Non-pigmented ciliary epithelial cell (primary cell): ENCODE measurements at places on chromosomes 7 and 10.
A peak's percentile ranks its signal among the peaks of the same experiment; 100 is the strongest.

GRCh38 chr7:66443946-66444345 lies 184.7 kb upstream of the KCTD7 start:
- no peak for DNase-seq

GRCh38 chr7:83824214-83824613 lies 175.3 kb upstream of the SEMA3E start:
- peak; percentile 8 for DNase-seq

DNA sequence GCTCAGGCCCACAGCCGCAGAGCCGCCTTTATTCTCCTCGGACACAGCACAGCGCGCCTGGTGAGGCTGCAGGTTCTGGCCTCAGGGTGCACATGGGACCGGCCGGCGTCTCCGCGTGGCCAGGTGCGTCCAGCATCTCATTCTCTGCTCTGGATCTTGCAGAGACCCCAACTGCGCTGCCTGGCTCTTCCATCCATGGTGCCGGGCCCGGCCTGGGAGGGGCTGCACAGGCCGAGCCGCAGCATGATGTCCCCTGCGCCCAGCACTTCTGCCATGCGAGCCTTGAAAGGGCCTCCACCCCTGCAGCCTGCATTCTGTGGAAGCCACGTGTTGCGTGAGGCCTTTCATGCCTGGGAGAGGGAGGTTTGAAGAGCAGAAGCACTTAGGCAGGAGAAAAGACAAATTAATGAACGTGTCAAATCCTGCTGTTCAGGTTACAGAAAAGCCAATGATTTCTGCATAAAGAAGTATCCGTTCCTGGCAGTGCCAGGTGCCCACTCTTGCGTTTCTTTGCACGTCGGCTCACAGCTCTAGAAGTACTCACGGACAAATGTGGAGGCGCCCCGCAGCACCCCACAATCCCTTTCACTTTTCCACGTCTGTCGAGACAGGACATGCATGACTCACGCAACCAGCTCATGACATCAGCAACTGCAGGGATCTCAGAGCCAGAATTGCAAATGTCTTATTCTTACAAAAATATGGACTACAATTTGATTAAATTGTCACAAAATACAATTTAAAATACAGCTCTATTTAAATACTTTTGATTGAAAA lies 571.4 kb downstream of the DNAJB6 start:
- DNase-seq = no peak

GRCh38 chr7:128788446-128789412 lies 3.0 kb upstream of the CCDC136 start:
- DNase-seq = no peak

DNA sequence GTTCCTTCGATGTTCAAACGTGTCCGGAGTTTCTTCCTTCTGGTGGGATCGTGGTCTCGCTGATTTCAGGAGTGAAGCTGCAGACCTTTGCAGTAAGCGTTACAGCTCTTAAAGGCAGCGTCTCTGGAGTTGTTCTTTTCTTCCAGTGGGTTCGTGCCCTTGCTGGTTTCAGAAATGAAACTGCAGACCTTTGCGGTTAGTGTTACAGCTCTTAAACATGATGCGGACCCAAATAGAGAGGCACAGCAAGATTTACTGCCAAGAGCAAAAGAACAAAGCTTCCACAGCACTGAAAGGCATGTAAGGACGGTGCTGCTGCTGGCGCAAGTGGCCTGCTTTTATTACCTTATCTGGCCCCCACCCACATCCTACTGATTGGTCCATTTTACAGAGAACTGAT lies 931.4 kb downstream of the IPMK start:
- DNase-seq = no peak

- no peak for DNase-seq
These were observed 13.1 kb downstream of the UMAD1 start for GRCh38 chr7:7653593-7654187.

GRCh38 chr7:101099969-101100781 lies 14.9 kb downstream of the TRIM56 start:
- DNase-seq = peak; percentile 98

DNA sequence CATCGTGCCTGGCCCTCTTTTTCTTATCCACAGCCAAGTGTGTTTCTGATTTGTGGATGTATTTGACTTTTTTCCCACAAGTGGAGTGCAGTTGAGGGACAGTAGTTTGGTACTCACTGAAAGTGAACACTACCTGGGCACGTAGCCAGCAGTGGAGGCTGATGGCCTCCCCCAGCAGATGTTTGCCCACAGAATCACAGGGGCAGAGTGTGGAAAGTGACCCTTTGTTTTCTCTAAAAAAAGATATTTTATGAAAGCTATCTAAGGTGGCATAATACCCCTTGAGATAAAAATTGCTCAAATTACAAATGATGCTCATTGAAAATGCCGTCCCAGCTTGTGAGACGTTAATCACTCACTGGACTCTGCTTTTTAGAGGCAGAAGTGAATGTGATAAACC lies 29.1 kb downstream of the WDR37 start:
- no peak for DNase-seq

DNA sequence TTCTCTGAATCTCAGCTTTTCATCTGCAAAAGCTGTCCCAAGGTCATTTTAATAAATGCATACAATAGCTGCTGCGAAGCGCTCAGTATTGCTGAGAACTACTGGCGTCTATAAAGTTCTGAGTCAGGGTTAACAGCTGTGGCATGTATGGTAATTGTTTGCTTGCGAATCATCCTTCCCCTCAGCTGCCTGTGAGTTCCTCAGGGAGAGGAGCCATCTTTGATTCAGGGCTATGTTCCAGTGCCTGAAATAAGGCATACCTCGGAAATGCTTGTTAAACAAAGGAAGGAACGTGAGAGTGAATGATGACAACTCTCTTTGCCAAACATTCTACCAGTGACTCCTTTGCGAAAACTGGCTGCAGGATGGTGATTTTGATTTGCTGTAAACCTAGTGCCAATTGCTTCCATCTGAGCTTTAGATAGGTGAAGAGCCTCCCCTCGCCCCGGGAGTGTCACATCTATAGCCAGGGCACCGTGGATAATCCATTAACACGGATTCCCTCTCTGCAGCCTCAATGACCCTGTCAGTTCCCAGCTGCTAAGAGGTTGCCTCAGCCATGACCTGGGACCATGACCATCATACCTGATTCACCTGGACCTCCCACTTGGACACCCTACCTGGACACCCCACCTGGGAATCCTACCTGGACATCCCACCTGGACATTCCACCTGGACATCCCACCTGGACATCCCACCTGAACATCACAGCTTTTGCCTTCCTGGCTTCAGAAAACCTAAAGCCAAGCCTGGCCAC lies 39.6 kb downstream of the GPRIN2 start:
- DNase-seq = peak; percentile 74

DNA sequence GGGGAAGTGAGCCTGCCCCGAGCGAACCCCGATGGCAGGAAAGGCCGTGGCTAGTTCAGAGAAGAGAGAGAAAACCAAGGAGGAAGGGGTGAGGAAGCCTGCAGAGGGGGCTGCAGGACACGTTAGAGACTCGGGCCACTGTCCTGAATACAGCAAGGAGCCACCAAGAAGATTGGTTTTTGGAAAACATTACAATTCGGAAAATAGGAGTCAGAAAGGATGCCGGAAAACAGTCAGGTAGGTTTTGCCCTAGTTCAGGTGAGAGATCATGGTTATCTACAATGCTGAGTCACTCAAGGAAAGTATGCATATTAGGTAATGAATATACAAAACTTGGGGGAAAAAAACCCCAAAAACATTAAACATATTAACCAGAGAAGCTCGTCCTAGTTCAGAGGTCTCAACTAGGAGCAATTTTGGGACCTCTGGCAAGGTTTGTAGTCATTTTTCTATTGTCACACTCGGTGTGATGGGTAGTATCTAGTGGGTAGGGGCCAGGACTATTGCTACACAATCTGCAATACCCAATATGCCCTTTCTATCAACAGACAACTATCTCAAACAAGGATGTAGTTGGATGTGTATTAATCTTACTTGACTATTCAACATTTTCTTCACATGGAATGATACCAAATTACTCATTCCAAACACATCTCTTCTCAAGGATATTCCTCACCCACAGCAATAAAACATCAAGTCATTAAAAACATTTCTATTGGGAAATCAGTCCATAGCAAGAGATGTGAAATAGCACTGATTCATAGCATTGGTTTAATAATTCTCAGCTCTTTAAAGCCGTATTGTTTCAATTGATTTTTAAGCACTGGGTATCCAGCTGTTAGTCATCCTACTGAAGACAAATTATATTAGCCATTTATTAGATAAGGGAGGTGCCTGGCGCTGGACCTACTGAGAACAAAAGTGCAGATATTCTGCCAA lies 74.4 kb upstream of the RSU1 start:
- peak; percentile 52 for DNase-seq

GRCh38 chr10:122498521-122498920 lies 37.2 kb downstream of the HTRA1 start:
- no peak for DNase-seq

- no peak for DNase-seq
These were observed 75.6 kb upstream of the TCERG1L start for GRCh38 chr10:131387018-131387529.

DNA sequence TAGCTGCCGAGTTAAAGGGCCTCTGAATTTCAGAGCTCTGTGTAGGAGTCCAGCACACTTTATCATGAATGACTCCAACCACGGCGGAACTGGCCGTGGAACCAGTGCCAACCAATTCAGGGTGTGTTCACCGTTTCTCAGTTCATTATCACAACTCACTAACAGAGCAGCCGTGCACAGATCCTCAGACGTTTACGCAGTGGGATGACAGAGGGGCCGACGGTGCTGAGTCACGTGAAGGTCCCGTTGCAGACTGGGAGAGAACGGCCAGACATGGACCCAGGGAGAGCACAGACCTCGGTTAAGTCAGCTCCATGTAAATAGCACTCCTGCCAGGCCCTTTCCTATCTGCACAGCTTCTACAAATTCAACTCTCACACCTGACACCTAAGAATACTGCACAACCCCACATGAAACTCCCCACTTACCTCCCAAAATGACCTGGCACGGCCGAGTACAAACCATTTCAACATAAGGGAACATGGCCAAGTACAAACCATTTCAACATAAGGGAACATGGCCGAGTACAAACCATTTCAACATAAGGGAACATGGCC lies 95.5 kb downstream of the DIP2C start:
- DNase-seq = no peak

DNA sequence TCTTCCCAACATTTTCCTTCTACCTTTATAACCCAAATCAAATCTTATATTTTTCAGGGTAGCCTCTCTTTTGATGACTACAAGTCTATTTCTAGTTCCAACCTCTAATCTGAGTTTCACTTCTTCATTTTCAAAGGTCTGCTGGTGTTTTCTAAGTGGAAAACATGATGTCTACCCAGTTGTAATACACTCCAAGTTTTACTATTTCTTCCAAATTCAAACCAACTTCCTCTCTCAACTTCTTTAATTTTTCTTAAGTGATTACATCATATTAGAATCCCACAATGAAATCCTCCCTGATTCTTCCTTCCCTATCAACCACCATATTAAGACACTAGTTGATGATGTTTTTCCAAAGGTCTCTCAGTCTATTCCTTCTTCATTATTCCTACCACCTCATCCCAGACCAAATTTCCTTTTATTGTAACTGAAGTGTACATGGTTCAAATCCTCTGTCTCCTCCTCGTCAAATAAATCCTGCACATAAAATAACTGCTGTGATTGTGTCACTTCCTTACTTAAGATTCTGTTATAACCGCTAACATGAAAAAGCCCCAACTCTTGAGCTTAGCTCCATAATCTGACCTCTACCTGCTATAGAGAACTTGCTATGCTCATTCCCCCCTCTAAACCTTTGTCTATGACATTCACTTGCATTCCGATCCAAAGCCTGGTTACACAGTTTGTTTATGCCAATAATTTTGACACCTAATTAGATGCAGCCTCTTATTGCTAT lies 12.7 kb downstream of the TAS2R38 start:
- no peak for DNase-seq

- no peak for DNase-seq
These were observed 167.1 kb downstream of the NEURL1 start for GRCh38 chr10:103660364-103661197.

DNA sequence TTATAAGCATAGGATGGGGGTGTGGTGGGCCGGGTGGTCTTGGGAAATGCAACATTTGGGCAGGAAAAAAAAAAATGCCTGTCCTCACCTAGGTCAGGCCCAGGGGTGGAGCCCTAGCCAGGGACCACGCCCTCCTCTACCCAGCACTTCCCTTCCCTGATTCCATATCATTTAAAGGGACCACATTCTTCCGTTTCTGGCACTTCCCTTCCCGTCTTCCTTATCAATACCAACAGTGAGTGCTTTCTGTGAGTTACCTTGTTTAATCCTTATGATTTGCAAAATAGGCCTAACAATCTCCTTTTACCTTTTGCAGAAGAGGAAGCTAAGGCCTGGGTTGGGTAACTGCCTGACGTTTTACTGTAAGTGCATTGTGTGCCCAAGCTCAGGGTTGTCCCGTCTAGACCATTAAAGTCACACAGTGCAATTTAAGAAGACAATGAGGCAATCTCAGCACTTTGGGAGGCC lies 16.7 kb upstream of the C10orf95 start:
- DNase-seq = no peak

- no peak for DNase-seq
These were observed 2.0 kb downstream of the FBXL15 start for GRCh38 chr10:102422545-102423129.

DNA sequence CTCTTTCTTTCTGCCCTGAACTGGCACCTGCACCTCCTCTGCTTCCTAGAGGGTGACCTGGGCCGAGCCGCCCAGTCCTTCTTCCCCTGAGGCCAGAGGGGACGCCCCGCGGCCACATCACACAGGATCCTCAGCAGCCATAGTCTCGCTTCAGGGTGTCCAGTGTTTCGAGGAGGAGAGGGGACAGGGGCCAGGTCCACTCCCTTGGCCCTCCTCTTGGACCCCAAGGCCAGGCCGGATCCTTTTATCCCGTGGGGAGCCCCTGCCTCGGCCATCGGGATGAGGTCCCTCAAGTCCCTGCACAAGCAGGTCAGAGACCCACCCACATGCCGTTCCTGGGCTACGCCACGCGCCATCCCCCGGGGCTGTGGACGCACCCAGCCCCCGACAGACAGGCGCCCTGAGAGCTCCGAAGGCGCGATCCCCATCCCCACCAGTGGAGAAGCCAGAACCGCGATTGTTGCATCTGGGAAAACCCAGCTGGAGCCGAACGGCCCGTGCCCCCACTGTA lies 3.6 kb downstream of the BHLHA15 start:
- DNase-seq = no peak

GRCh38 chr10:23433701-23434100 lies 5.2 kb upstream of the OTUD1 start:
- no peak for DNase-seq

- no peak for DNase-seq
These were observed 80.8 kb upstream of the RHOBTB1 start for GRCh38 chr10:61024856-61025201.

- DNase-seq = no peak
These were observed 135.4 kb downstream of the BAMBI start for GRCh38 chr10:28812384-28813372.

GRCh38 chr7:135169141-135169963 lies 1.2 kb downstream of the CYREN start:
- DNase-seq = no peak
